ENCODE measurements at places on chromosomes 1 and 21.

DNA sequence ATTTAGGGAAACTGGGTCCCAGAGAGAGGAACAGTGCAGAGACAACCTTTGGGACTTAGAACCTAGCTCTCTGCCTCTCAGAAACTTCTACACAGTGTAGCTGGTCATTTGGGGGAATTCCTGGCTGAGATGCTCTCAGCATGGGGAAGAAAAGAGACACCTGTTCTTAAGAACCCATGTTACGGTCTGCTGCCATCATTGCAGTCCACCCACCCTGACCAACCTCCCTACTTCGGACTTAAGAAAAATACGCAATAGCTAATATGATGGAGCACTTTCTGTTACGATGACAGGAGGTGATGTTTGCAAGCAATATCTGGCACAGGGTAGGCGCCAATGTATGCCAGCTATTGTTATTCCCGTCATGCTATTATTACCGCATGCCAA is 177.9 kb downstream of the IGSF21 start:
- DNase-seq, result no peak

- no peak for DNase-seq
Measured at GRCh38 chr1:225415967-225416745, 11.7 kb downstream of the LBR start.

- DNase-seq, result no peak
Measured at GRCh38 chr1:30108186-30108585, 615.2 kb downstream of the MATN1 start.

GRCh38 chr21:26546446-26547097 is 26.5 kb downstream of the CYYR1 start:
- no peak for DNase-seq

All from NCI-H2107 (cell line).